ENCODE measurements at places on chromosomes 2 and 18. TPM values are rescaled to one million over a fixed set of nuclear protein-coding genes. Genes with fewer than 3 reads are reported as not detected.

C2orf66 gene
- not detected for total RNA-seq

DARS1 gene
- total RNA-seq: 110 TPM

SPP2 gene
- not detected for total RNA-seq

DGUOK gene
- total RNA-seq: 62.7 TPM

ANKRD29 gene
- total RNA-seq: not detected

PAIP2B gene
- 0.32 TPM for total RNA-seq

CDH2 gene
- 135 TPM for total RNA-seq

CELF4 gene
- not detected for total RNA-seq
